Activated CD8-positive, alpha-beta memory T cell treated with anti-CD3 and anti-CD28 coated beads for 36 hours (primary cell): ENCODE measurements at places on chromosomes 2 and 18. TPM values are rescaled to one million over a fixed set of nuclear protein-coding genes. Genes with fewer than 3 reads are reported as not detected.

The MC5R gene
- total RNA-seq, result not detected

The HAAO gene
- 0.17 TPM for total RNA-seq

The CYP27C1 gene
- total RNA-seq, result not detected

The PRKD3 gene
- 61.0 TPM for total RNA-seq

The SLC16A14 gene
- 1.2 TPM for total RNA-seq

The GALNT1 gene
- total RNA-seq, result 53.4 TPM

The MARCO gene
- not detected for total RNA-seq

The CTAGE1 gene
- not detected for total RNA-seq

The CHRNG gene
- total RNA-seq, result not detected

The DNER gene
- total RNA-seq, result not detected

The IL36B gene
- not detected for total RNA-seq

The NTSR2 gene
- not detected for total RNA-seq

The ARID5A gene
- 111 TPM for total RNA-seq

The EMILIN1 gene
- 0.69 TPM for total RNA-seq

The POLE4 gene
- 72.8 TPM for total RNA-seq

The CHN1 gene
- 17.3 TPM for total RNA-seq

The UGT1A3 gene
- not detected for total RNA-seq

The TWIST2 gene
- total RNA-seq, result not detected

The FSHR gene
- total RNA-seq, result not detected

The TRIM54 gene
- 0.15 TPM for total RNA-seq

The LYG1 gene
- total RNA-seq, result 0.78 TPM

The SCYGR4 gene
- not detected for total RNA-seq

The GPC1 gene
- total RNA-seq, result 1.7 TPM

The ZNF892 gene
- 4.3 TPM for total RNA-seq

The SERPINB3 gene
- total RNA-seq, result not detected

The TFCP2L1 gene
- 0.13 TPM for total RNA-seq

The PRKAG3 gene
- total RNA-seq, result not detected

The POTEI gene
- not detected for total RNA-seq

The GBX2 gene
- not detected for total RNA-seq

The CRYGD gene
- not detected for total RNA-seq

The CD207 gene
- not detected for total RNA-seq

The CPS1 gene
- 2.4 TPM for total RNA-seq

The MRO gene
- total RNA-seq, result not detected

The UBE2E3 gene
- total RNA-seq, result 38.8 TPM

The ADGRF3 gene
- total RNA-seq, result 3.7 TPM

The MROH2A gene
- not detected for total RNA-seq

The KLHL29 gene
- total RNA-seq, result 0.21 TPM

The MSTN gene
- total RNA-seq, result not detected

The GLI2 gene
- not detected for total RNA-seq

The ANKRD30B gene
- total RNA-seq, result not detected

The CNDP1 gene
- total RNA-seq, result not detected

The SLC9A2 gene
- not detected for total RNA-seq

The CCDC121 gene
- 0.25 TPM for total RNA-seq

The WDR54 gene
- total RNA-seq, result 102 TPM

The MRPS5 gene
- total RNA-seq, result 83.5 TPM

The MSH2 gene
- total RNA-seq, result 63.1 TPM

The ARHGEF33 gene
- 0.89 TPM for total RNA-seq

The UGT1A10 gene
- total RNA-seq, result not detected

The GPAT2 gene
- 37.9 TPM for total RNA-seq

The WDPCP gene
- 5.5 TPM for total RNA-seq

The TMEFF2 gene
- not detected for total RNA-seq

The HNMT gene
- not detected for total RNA-seq

The MAL gene
- 30.7 TPM for total RNA-seq

The BCL2 gene
- total RNA-seq, result 74.9 TPM

The DOK6 gene
- total RNA-seq, result not detected
